ENCODE measurements at places on chromosomes 13 and 19.

- DNase-seq = peak; percentile 33
Measured at GRCh38 chr19:55536951-55537740, at the start of gene SBK2. Gene SBK2, minus strand, starts transcription at chr19:55537133. Its CDS starts 839 bp downstream, at chr19:55536294.

DNA sequence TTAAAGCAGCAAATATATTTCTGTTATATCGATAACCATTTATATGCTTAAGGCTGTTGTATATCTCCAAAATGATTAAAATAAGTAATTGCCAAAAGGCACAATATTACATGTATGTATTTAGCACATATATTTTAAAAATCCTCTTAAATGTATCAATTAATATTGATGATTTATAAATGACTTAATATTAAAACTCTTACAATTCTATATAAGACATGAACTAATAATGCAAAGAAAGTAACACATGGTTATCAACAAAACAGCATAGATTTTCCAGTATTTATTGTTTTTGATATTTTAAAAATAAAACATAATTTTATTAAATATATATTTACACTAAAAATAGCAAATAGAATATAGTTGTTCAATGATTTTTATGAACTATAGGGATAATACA, 32.4 kb downstream of the PCDH9 start:
- no peak for DNase-seq

DNA sequence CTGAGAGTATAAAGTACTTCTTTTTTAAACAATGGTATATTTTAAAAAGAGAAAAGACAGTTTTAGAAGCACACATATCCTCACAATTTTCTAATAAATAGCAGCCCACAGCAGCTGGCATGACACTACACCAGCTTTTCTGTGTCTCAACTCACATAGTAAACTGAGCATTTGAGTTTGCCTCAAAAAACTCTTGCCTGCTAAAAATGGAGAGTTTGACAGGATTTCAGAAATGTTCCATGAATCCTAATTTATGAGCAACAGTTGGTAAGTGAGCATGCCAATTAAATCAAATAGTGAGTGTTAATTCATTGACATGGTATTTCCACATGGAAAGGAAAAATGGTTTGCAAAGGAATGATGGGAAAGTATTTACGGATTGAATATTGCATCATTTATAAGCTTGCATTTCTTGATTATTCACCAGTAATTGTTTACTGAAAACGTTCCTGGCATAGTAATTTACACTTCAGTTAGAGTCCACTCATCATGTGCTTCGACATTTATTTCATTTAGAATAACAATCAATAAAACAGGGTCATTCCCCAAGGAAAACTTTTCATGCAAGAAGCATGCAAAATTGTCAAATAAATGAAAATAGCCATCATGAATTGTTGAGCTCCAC, 323.0 kb downstream of the EFNB2 start:
- no peak for DNase-seq

- DNase-seq = no peak
Measured at GRCh38 chr19:3208317-3209207, 15.9 kb upstream of the CELF5 start.

GRCh38 chr13:29115842-29116241, 295.7 kb downstream of the MTUS2 start:
- no peak for DNase-seq

DNA sequence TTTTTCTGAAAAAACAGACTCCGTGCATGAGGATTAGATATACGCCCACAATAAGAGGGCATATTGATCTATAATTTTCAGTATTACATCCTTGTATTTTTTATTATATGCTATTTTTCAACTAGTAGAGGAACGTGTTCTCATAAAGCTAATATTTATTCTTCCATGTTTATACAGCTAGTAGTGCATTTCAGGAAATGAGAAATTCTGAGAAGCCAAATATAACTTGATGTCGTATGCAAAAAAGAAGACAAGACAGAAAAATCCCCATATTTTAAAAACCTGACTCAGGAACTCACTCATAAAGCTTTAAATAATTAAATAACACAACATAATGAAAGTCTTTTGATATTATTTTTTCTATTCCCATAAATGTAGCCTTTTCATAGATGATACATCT, 308.6 kb downstream of the ENOX1 start:
- DNase-seq = no peak

DNA sequence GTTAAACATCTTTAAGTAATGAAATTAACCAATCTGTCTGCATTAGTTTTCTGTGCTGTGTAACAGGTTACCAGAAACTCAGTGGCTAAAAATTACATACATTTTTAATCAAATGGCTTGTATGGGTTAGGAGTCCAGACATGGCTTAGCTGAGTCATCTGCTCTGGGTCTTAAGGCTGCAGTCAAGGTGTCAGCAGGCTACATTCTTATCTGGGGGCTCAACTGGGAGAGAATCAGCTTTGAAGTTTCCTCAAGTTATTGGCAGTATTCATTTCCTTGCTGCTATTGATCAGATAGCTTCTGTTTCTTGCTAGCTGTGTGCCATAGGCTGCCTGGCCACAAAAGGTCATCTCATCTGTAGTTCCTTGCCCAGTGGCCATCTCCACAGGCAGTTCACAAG, 1163.0 kb downstream of the DIAPH3 start:
- no peak for DNase-seq

DNA sequence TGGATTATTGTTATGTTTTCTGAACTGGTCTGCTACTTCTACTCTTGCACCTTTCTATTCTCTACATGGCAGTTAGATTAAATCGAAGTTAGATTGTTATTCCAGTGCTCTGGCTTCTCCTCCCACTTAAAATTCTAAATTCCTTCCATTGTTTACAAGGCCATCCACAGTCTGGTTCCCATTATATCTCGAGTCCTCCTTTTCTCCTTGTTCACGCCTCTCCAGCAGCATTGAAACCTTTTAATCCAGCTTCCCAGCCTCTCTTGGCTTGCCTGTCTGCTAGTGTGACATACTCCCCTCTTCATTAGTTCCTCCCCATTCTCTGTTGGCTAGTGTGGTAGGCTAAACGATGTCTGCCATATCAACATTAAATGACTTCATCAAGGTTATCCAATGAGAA, 54.5 kb downstream of the DNAJC15 start:
- no peak for DNase-seq

DNA sequence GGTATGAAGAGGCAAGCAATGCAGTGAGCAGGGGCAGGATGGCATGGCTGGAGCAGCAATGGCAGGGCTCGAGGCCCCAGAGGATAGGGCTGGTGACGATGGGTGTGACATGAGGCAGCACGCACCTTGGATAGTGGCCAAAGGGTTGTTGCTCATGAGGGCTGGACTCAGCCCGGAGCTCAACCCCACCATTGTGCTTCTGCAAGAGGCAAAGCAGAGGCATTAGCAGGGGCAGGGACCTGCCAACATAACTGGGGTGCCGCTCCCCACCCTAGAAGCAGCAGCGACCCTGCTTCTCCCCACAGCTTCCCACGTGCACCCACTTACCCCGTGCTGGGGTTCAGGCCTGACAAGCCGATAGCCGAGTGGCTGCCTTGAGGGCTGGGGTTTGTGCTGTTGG, 15.8 kb downstream of the ZNF574 start:
- no peak for DNase-seq

GRCh38 chr13:24145240-24145639, 15.3 kb upstream of the SPATA13 start:
- no peak for DNase-seq

GRCh38 chr13:30429721-30430694, 7.7 kb downstream of the UBE2L5 start:
- DNase-seq = no peak

- no peak for DNase-seq
Measured at GRCh38 chr19:1107661-1108261, 4.0 kb downstream of the GPX4 start.

- DNase-seq = no peak
Measured at GRCh38 chr13:40665126-40666044, 1.1 kb downstream of the FOXO1 start.

DNA sequence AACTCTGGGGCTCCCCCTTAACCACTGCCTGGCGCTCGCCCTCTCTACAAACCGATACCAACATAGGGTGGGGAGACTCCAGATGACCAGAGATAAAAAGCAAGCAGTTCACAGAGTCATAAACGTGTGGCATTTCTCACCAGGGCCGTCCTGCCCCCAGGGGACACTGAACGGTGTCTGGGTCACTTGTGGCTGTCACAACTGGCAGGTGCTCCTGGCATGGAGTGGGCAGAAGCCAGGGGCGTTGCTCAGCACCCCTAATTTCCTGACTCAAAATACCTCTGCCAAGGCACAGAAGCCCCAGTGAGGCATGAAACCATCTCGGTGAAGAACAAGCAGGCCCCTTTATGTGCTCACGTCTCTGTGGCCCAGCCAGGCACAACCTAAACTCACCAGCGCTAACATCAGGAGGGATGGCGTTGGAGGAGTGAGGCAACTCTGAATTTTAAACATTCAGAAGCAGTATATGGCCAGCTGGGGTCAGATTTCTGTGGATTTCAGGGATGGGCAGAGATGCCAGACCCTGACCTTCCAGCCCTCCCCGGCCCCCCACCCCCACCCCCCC, 1.8 kb downstream of the PIP5K1C start:
- DNase-seq = no peak

- no peak for DNase-seq
Measured at GRCh38 chr19:45150180-45150579, 10.6 kb downstream of the NKPD1 start.

GRCh38 chr19:38730731-38731589, 13.3 kb downstream of the CAPN12 start:
- DNase-seq = no peak

- DNase-seq = no peak
Measured at GRCh38 chr19:14479975-14480699, 5.0 kb upstream of the PTGER1 start.

GRCh38 chr19:58401840-58402421, 6.5 kb downstream of the RNF225 start:
- DNase-seq = no peak

- no peak for DNase-seq
Measured at GRCh38 chr19:46660008-46660517, 919 bp downstream of the DACT3 start.

- DNase-seq = no peak
Measured at GRCh38 chr13:79736356-79736755, 255.4 kb downstream of the NDFIP2 start.

GRCh38 chr19:17881701-17882100, 10.0 kb downstream of the SLC5A5 start:
- no peak for DNase-seq

DNA sequence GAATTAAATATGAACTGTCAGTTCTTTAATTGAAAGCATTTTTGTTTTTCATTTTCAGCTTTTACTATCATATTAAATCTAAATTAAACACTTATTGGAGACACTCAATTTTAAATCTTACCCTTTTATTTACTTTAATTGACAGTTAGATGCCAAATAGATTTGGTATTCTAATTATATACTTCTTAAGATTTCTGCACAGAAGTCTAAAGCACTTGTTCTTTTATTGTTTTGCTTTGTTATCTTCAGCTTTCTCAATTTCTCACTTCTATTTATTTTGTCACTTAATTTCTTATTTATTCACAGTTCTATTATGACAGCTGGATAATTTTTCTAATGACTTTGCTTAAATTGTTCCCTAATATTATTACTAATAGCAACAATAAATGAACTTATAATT, 1397.3 kb upstream of the MIR17HG start:
- DNase-seq = no peak

DNA sequence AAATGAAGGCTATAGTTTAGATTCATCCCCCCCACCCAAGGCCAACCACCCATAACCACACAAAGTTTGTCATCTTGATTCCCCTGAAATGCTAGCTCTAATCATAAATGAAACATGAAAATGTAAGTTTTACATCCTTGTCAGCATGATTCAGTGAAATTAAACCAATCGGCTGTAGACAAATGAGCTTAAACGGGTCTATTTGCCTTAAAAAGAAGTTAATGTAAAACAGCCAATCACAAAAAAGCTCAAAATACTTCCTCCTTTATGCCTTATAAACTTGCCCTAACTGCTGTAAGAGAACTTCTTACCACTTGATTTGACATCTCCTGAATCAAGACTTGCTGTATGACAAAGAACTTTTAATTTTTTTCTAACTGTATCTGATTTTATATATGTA, 34.5 kb upstream of the MRI1 start:
- no peak for DNase-seq

GRCh38 chr19:33602576-33603204, 19.1 kb upstream of the CHST8 start:
- DNase-seq = no peak

GRCh38 chr13:98738213-98738612, 14.3 kb downstream of the SLC15A1 start:
- DNase-seq = no peak

DNA sequence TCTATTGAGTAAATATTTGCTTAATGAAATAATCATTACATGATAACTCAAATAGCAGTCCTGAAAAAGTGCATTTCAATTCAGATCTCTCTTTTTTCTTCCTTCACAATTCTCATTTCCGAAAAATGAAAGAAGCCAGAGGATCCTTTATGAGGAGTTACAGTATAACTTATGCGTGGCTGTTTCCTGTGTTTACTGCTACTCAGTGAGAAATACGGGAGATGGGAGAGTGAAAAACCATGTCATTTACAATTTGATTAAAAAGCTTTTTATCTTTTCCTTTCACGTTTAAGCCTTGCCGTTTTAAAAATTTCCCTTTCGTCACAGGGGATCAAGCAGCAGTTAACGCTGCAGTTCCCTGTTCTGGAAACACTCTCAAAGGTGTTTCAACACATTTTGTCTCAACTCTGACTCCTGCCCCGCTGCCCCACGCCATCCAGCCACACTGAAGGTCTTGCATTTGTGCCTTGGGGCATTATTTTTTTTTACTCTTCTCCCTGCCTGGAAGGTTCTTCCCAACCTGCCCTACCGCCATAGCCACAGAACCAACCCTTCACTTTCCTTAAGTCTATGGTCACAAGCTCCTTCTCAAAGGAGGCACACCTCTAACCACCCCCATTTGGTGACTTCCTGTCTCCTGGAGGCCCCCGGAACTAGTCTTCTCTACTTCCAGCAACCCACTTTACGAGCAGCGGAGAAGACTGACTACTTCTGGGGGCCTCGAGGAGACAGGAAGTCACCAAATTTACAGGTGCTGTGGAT, 17.0 kb downstream of the KL start:
- no peak for DNase-seq

- DNase-seq = no peak
Measured at GRCh38 chr19:15418231-15418578, 583 bp downstream of the AKAP8L start.

- no peak for DNase-seq
Measured at GRCh38 chr13:113105921-113106452, 396 bp downstream of the F7 start.

- no peak for DNase-seq
Measured at GRCh38 chr19:3836887-3837286, 32.0 kb downstream of the ZFR2 start.

GRCh38 chr13:21076253-21076652, 14.9 kb upstream of the LATS2 start:
- DNase-seq = no peak

- DNase-seq = no peak
Measured at GRCh38 chr13:43286751-43287150, 263.4 kb downstream of the DNAJC15 start.

Measured in HepG2 (cell line).